Spinal cord (tissue), 10 donors: ENCODE measurements at places on chromosomes 1 and 21.

- H3K4me3 ChIP-seq, result no peak overlapping the region
- no peaks in the 10 kb centered on the region for H3K27me3 ChIP-seq
- no peak for DNase-seq
- no peak overlapping the region for H3K27ac ChIP-seq
- H3K4me1 ChIP-seq, result no peaks in the 10 kb centered on the region
Observed at GRCh38 chr1:235207209-235207565, 46.1 kb upstream of the RBM34 start.

GRCh38 chr1:160143695-160144094, 7.7 kb upstream of the ATP1A4 start:
- no peak overlapping the region for H3K27ac ChIP-seq
- DNase-seq, result no peak
- H3K4me1 ChIP-seq, result no peaks in the 10 kb centered on the region
- no peak overlapping the region for H3K4me3 ChIP-seq

DNA sequence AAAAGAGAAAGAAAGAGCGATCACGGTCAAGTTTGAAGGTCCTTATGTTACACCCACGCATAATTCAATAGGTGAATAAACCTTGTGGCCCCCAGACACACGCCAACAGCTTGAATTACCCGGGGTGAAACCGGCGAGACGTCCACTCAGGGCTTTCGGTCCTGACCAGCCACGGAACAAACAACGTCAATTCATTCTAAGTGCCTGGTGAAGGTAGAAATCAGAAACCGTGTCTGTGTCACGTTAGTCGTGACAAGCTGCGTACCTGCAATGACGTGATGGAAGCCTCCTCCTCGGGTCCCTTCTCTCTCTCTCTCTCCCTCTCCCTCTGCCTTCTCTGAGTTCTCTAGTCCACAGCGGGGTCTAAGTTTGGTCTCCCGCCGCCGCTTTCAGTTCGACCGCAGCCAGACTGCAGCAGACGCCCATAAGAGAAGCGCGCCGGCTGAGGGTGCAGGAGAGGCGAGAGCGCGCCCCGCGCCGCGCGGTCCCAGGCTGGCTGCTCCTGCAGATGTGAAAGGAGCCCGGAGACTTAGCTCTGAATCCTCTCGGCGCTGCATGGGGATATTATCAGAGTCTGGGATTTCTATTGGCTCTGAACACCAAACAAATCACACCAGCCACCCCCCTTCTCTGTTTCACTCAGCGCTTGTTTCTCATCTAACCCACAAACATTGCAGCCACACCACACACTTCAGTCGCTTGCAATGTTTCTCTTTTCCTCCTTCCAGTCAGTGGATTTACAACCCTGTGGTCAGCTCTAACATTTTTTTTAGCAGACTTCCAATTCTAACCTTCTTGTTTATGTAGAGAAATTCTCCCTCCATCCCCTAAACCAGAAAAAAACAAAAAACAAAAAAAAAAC, at the start of gene GREM2:
Gene GREM2 (minus strand): TSS at position 537 of the 862 bp plus-strand sequence. CDS start 118,680 bp downstream, outside the sequence.
- DNase-seq, result peak; percentile 50
- H3K4me3 ChIP-seq, result peak within 1 kb of the TSS; percentile 63
- peaks cover 4% of the 10 kb centered on the region for H3K27me3 ChIP-seq
- H3K36me3 ChIP-seq, result no peaks in the 10 kb centered on the region
- no peaks in the 10 kb centered on the region for H3K4me1 ChIP-seq

DNA sequence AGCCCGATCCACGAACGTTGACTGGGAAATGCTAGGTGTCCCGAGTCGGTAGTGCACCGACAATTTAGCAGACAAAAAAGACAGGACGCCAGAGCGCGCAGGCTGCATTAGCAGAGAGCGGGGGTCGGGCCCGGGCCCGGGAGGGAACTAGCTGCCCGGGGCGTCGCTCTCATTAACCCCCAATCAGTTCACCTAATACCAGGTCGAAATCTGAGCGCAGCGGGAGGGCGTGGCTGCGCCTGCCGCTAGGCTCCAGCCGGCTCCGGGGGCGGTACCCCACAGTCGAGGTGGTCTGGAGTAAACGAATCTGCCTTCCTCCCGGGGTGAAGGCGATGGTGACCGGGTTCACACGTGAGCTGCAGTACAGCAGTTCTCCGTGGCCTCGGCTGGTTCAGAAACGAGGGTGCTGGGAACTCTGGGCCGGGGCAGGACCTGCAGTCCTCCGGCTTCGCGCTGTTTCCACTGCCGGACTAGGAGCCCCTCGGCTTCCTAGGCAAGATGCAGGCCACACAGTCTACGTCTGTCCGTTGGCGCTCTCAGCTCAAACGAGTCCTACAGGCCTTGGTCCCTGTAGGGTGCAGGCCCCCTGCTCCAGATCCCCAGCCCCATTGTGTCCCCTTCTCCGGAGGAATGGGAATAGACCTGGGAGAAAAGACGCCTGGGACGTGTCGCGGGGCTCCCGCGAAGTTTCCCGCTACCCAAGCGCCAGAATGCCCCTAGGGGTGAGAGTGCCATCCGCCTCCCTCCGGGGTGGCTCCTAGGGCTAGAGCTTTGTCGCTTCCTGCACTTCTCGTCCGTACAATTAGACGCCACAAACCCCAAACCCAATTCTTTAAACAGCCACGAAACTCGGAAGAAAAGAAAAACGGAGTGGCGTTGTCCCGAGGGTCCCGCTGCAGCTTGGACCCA, 2.0 kb downstream of the GFI1 start:
- H3K27me3 ChIP-seq, result peaks cover 98% of the 10 kb centered on the region
- H3K27ac ChIP-seq, result no peak overlapping the region
- no peak for DNase-seq

DNA sequence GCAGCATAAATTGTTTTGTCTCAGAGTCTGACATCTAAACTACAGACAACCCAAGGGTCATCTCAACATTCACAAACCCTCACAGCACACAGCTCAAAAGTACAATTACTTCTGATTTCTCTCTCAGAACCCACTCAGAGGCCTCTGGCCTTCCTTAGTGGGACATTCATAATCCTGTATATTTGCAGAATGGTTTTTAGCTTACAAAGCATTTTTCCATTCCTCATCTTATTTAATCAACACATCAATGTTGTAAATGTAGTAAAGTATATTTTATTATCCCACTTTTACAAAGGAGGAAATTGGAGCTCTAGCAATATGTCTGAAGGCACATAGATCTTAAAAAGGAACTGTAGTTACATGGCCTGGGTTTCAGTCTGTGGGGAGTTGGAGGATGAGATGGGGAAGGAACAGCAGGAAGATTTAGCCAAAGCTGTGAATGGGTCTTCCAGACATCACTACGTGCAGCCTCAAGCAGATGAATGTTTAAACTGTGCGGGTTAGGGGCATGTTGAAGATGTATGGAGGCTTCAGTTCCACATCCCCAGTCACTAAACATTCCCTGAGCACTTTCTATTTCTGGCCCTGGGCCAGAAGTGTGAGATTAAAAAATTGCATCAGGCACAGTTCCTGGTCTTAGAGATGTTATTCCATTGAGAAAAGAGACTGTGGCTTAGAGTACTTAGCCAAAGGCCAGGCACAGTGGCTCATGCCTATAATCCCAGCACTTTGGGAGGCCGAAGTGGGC, 13.3 kb downstream of the AKNAD1 start:
- H3K27ac ChIP-seq, result no peak overlapping the region
- H3K4me1 ChIP-seq, result no peaks in the 10 kb centered on the region
- H3K4me3 ChIP-seq, result no peak overlapping the region
- H3K27me3 ChIP-seq, result no peaks in the 10 kb centered on the region
- H3K36me3 ChIP-seq, result no peaks in the 10 kb centered on the region
- DNase-seq, result no peak

- H3K4me1 ChIP-seq, result no peaks in the 10 kb centered on the region
- H3K36me3 ChIP-seq, result no peaks in the 10 kb centered on the region
- H3K27me3 ChIP-seq, result no peaks in the 10 kb centered on the region
- no peak overlapping the region for H3K27ac ChIP-seq
Observed at GRCh38 chr1:200090252-200091159, 63.0 kb downstream of the NR5A2 start.

- H3K27ac ChIP-seq, result peak overlapping the region; percentile 90
- H3K36me3 ChIP-seq, result no peaks in the 10 kb centered on the region
- H3K4me1 ChIP-seq, result peaks cover 25% of the 10 kb centered on the region
- no peak overlapping the region for H3K4me3 ChIP-seq
- DNase-seq, result no peak
Observed at GRCh38 chr1:58874342-58874741, 90.5 kb upstream of the JUN start.
